GM20000 (cell line): ENCODE measurements at places on chromosomes 6 and 20.

DNA sequence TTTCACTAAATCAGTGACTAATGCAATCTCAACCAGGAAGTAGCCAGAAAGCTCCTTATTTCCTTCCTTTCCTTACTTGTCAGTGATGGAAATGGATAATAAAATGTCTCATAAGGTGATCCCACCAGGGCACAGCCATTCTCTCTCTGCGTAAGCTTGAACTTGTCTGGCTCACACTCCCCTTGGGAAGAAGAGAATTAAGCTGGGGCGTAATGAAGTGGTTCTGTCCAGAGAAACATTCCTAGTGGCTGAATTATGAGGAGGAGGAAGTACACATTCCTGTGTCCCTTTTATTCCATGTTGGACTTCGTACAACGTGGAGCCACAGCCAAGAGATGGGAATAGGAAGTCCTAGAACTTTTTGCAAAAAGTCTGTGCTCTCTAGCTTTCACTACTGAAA is 93.7 kb downstream of the MTHFD1L start:
- no peak for DNase-seq

GRCh38 chr20:50595433-50595895 is 85.3 kb downstream of the PTPN1 start:
- DNase-seq, result no peak

DNA sequence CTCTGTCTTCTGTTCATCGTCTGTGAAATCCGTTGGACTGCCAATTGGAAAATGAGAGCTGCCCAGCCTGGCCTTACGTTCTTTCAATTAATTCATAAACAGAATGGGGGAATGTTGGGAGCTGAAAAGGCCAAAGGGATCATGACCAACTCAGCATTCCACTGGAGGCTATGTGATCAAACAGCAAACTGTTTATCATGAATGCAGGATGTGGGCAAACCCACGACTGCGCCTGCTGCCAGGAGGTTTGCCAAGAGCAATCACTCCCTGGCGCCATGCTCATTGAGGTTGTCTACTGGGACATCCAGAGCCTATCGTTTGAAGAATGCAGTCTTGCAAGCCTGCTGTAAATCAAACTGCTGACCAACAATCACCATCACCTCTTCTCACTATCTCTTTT is 9.3 kb upstream of the FKBP1A start:
- DNase-seq, result no peak

DNA sequence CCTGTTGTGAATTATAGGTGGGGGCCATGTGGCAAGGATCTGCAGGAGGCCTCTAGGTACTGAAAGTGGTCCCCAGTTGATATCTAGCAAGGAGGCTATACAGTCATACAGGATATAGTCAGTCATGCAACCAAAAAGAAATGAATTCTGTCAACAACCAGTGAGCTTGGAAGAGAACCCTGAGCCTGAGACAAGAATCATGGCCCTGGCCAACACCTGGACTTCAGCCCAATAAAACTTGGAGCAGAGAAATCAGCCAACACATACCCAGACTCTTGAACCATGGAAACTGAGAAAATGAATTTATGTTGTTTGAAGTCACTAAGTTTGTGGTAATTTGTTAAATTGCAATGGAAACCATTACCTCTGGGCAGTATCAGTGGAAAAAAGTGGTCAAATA is 370.2 kb downstream of the KIF16B start:
- no peak for DNase-seq

DNA sequence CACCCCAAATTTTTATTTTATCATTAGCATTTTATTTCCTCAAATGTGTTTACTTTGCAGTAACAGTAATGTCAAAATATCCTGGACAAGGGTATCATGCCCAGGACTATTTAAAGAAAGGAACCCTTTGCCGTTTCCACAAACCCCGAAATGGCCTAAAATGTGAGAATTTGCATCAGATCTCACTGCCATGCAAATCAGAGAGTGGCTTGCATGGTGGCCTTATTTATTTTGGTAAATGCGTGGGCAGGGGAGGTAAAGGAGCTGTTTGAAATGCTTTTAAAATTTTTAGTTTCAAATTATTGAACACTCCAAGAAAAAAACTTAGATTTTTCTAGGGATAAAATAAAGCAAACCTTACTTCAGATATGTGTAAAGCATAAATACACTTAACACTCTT is 43.8 kb downstream of the ADAT2 start:
- DNase-seq, result peak; percentile 19

DNA sequence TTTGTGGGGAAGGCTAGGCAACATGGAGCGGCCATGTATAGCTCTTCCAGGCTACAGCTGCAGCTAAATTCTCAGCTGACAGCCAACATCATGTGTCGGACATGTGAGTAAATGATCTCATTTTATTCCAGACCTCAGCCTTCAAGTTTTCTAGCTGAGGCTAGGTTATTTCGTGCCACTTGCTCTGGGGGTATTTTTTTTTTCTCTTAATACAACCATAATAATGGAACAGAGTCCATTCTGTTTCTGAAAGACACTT is 573.5 kb downstream of the CD109 start:
- no peak for DNase-seq

GRCh38 chr6:113979937-113980336 is 9.0 kb upstream of the HDAC2 start:
- DNase-seq, result peak; percentile 23

GRCh38 chr6:12832226-12832735 is 115.7 kb downstream of the PHACTR1 start:
- DNase-seq, result no peak

DNA sequence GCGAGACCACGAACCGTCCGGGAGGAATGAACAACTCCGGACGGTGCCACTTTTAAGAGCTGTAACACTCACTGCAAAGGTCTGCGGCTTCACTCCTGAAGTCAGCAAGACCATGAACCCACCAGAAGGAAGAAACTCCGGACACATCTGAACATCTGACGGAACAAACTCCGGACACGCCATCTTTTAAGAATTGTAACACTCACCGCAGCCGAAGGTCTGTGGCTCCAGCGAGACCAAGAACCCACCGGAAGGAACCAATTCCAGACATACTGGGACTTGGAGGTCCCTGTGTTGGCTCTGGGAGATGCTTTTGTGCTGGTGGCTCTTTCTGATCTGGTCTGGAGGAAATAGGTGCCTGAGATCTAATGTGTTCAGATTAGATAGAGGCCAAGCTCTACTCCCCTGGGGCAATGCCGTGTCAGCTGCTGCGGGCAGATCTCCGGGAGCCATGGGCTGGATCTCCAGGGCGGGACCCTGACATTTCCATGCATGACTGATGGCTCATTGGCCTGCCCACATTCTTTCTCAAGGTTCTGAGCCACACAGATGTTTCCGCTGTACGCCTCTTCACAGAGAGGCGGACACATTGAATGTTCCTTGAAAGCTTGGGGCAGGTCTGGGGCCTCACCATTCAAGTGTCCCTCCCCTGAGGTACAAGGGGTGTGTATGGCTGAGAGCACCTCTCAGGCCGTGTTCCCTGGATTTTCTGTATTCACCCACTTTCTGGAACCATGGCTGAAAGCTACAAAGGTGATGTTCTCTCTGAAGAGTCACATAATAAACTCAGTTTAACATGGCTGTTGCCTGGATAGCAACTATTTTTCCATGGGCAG is 29.3 kb downstream of the GMPR start:
- DNase-seq, result no peak

- peak; percentile 31 for DNase-seq
Measured at GRCh38 chr6:3414327-3415081, 42.3 kb downstream of the SLC22A23 start.

DNA sequence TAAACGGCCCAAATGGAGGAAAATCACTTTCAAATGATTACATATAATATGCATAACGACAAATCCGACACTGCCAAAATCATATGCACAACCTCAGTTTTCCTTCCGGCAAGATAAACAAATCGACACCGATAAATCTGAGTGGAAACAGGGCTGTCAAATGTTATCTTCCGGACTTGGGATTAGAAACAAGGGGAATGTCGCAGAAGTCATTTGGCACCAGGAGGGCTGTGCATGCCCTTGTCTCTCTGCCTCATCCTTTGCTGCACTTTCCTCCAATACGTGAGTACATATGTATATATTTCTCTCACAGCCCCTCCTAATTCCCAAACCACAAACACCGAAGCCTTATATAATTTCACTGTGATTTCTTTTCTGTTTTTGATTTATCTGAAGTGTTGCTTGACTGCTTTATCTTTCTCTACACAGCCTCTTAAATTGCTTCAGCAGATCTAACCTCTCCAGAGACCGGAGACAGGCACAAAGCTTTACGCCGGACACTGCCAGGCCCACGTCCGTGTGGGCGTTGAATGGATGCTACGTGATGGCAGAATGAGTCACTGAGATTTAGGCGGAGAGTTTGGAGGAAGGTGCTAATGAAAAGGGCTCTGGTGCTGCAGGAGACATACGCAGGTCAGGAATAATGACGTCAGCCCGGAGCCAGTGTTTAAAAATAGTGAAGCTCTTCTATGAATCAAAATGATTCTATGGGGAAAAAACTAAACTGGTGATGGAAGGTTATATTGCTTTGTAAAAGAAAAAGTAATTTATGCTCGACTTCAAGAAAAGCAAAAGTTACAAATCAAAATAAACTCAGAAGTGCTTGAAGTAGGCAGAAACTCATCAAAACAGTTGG is 21.0 kb upstream of the PRELID3B start:
- DNase-seq, result no peak

- DNase-seq, result no peak
Measured at GRCh38 chr6:39092124-39092523, 22.9 kb downstream of the SAYSD1 start.

DNA sequence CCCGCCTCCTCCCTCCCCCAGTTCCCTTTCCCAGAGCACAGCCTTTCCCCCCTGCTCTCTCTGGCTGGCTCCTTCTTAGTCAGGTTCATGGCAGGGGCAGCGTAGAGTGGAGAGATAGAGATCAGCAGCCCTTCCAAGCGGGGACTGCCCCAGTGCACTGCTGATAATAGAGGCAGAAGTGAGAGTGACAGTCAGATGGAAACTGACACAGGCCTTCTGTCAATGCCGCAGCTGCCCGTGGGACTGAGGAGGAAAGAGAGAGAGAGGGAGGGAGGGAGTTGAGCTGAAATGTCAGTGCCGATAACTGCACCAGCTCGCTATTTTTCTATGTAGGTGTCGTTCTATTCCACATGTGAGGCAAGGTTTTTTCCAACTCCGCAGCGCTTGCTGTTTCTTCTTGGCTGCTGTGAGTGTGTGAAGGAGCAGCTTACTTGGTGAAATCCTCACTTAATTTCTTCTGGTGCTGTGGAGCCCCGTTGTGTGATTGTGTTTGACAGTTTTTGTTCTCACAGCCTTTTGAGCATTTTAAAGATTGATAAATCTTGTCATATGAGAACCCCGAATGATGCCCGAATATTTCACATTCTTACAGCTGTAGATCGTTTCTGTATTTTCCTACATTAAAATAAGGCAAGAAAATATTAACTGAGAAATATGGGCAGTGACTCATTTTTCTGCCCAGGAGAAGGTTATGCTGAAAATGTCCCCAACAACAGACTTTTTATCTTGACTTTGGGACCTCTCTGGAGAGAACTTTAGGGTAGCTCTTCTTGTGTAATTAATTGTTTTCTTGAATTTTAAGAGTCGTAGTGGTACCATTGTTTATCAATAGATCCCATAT is 386.4 kb upstream of the MMS22L start:
- peak; percentile 77 for DNase-seq

GRCh38 chr6:69096681-69097080 is 461.6 kb downstream of the ADGRB3 start:
- no peak for DNase-seq

DNA sequence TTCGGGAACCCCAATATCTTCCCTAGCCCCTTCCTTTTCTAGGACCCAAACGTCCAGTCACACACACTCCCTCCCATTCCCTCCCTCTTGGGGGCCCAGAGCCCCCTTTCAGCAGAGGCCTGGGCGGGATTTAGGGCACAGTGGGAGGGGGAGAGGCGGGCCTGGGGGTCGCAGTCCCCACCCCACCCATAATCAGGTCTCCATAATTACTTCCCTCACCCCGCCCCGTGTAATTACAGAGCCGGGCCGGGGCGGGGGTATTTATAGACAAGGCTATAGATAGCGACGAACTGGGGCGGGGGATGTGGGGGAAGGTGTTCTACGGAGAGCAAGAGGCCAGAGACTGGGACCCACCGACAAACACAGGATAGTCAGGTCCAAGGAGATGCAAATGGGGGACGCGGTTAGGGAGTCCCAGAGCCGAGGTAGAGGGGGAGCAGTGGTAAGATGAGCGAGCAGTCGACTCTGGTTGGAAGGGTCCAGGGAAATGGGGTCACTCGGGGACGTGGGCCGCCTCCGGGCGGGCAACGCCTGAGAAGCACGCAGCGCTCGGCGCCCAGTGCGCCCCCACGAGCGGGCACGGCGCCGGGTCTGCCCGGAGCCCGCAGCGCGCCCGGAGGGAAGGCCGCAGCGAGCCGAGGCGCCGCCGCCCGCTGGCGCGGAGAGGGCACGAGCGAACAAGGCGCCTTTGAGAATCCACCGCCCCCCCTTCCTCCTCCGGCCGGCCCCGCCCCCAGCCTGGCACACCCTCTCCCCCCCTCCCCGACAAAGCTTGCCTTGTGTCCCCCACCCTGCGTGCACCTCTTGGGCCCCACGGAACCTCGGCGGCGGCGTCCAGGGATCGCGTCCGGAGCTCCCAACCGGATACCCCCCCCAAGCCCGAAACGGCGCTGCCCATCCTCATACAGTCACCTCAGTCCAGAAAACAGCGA is 670 bp upstream of the COL11A2 start:
- DNase-seq, result peak; percentile 56

DNA sequence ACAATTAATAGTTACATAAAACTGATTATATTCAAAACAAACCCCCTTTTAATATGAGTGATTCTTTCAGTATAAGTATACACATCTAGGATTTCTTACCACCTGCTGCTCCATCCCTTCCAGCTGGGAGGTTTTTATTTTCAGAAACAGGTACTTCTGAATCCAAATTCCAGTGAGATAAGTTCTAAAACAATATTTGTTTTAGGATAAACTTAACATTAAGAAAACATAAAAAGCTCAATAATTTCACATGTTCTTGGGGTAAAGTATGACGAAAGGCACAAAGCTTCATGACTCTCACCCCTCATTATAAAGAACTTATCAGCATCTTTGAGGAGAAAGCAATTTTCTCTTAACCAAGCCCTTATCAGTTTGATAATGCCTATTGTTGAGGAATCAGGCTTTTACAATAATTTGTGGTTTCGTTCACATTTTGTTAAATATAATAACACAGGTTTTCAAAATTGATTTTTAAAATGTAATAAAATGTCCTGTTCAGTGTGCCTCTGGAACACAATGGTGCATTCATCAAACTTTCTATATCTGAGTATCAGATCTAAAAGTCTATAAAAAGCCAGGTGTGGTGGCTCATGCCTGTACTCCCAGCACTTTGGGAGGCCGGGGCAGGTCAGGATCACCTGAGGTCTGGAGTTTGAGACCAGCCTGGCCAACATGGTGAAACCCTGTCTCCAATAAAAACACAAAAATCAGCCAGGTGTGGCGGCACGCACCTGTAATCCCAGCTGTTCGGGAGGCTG is 4.3 kb downstream of the FAM217A start:
- DNase-seq, result no peak

DNA sequence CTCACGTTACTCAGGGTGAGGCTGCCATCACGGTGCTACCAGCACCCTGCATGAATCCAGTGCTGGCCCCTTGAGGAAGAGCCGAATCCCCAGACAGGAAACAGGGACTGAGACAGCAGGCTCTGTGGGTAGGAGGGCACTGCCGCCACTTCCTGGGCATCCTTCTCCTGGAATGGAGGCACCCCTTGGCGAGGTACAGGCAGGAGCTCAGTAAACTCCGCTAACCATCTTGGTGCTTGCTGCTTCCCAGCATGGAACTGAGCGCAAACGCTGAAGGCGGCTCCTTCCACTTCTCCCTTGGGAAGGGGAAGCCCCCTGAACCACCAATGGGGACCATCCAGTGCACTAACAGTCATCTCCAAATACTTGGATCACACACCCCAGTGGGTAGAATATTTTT is 13.5 kb upstream of the CCDC167 start:
- DNase-seq, result no peak

GRCh38 chr6:12654514-12654913 is 62.1 kb upstream of the PHACTR1 start:
- no peak for DNase-seq
